ENCODE measurements at places on chromosomes 7 and 10.

GRCh38 chr7:52074912-52075311 lies 758.3 kb upstream of the COBL start:
- DNase-seq = no peak

DNA sequence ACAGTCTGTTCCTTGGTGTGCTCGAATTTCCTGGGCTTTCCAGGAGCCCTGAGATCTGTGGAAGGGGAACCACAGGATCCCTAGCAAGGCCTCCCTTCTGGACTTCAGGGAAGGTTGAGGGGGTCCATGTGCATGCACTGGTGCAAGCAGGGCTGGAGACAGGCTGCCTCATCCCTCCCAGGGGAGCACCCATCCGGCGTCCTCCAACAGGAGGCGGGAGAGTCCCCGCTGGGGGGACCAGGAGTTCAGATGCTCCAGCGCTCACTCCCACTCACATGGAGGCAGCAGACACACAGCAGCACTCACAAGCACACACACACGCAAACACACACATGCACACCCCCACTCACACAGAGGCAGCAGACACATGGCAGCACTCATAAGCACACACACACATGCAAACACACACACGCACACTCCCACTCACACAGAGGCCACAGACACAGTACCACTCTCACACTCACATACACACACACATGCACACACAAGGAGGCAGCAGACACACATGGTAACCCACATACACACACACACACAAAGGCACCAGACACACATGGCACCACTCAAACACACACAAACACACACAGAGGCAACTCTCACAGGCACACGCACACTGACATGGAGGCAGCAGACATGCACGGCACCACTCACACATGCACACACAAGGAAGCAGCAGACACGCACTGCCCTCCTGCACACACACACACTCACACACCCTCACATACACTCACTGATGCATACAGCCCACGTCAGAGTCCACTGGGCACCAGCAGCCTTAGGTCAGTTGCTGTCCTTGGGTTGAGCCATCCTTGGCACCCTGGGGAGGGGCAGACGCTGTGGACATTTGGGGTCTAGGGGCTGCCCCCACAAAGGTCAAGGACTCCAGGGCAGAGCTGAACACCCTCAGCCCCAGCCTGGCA lies 247.0 kb upstream of the PPP2R2D start:
- no peak for DNase-seq

GRCh38 chr10:43134126-43134905 lies 3.9 kb upstream of the CSGALNACT2 start:
- no peak for DNase-seq

DNA sequence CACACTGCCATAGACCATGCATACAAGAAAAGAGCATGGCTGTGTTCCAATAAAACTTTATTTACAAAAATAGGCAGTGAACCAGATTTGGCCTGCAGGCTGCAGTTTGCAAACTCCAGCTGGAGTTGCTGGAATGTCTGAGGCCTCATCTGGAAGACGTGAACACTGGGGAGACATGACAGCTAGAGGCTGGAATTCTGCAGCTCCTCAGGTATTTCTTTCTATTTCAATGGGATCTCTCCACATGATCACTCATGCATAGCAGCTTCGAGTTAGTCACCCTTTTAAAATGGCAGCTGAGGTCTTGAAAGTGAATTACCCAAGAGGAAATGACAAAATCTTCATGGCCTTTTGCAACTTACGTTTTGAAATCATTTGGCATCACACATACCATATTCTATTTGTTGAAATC lies 52.6 kb upstream of the BET1 start:
- DNase-seq = no peak

DNA sequence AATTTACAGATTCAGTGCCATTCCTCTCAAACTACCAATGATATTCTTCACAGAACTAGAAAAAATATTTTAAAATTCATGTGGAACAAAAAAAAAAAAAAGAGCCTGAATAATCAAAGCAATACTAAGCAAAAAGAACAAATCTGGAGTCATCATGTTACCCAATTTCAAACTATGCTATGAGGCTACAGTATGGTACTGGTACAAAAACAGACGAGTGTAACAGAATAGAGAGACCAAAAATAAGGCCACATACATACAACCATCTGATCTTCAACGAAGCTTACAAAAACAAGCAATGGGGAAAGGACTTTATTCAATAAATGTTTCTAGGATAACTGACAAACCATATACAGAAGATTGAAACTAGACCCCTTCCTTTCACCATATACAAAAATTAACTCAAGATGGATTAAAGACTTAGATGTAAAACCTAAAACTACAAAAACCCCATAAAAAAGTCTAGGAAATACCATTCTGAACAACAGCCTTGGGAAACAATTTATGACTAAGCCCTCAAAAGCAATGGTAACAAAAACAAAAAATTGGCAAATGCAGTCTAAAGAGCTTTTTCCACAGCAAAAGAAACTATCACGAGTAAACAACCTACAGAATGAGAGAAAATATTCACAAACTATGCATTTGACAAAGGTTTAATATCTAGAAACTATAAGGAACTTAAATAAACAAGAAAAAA lies 207.7 kb downstream of the PTN start:
- DNase-seq = no peak

DNA sequence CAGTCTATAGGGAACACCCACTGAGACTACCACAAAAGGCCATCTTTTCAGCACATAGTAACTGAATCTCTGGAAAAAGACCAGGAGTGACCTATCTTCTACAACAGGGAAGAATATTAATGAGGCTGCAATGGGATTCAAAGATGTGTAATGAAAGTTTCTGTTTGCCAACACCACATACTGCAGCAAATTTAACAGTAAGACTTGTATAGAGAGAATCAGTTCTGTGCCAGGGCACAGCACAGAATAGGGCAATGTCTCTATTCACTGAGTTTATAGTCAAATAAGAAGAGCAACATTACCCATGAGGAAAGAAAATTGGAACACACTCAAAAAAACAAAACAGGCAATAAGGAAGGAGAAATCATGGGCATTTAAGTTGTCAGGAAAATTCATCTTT lies 91.4 kb upstream of the PTN start:
- no peak for DNase-seq

Data from NCI-H510A treated with DMSO at 0.1 percent for 48 hours (cell line).